Activated naive CD4-positive, alpha-beta T cell treated with anti-CD3 and anti-CD28 coated beads for 36 hours (primary cell): ENCODE measurements at places on chromosomes 12 and 14. TPM values are rescaled to one million over a fixed set of nuclear protein-coding genes. Genes with fewer than 3 reads are reported as not detected.
A peak's percentile ranks its signal among the peaks of the same experiment; 100 is the strongest.

DNA sequence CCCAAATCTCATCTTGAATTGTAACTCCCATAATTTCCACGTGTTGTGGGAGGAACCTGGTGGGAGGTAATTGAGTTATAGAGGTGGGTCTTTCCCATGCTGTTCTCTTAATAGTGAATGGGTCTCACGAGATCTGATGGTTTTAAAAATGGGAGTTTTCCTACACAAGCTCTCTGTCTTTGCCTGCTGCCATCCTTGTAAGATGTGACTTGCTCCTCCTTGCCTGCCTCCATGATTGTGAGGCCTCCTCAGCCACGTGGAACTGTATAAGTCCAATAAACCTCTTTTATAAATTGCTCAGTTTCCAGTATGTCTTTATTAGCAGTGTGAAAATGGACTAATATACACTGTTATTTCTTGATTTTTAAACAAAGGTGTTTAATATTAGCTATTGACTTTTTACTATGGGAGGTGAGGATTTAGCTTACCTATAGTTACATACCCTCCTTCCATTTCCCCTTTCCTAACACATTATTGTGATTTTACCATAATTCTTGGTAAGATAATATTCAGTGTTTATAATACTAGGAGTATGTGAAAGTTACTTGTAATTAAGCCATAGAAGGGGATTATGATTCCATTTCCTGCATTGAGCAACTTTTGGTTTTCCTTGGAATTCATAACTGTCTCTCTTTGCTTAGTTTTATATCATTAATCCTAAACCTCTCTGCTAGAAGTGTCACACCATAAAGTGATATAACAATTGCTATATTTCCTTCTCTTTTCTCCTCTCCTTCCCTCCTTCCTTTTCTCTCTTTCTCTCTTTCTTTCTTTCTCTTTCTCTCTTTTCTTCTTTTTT lies 151.0 kb upstream of the KRAS start:
- H3K4me3 ChIP-seq = no peak overlapping the region
- no peak for DNase-seq
- no peak overlapping the region for H3K27ac ChIP-seq
- no peaks in the 10 kb centered on the region for H3K27me3 ChIP-seq

GRCh38 chr12:42498549-42499247 lies 90.8 kb downstream of the PRICKLE1 start:
- peaks cover 2% of the 10 kb centered on the region for H3K4me1 ChIP-seq
- no peaks in the 10 kb centered on the region for H3K36me3 ChIP-seq
- H3K27ac ChIP-seq = no peak overlapping the region
- H3K4me3 ChIP-seq = no peak overlapping the region
- DNase-seq = no peak

DNA sequence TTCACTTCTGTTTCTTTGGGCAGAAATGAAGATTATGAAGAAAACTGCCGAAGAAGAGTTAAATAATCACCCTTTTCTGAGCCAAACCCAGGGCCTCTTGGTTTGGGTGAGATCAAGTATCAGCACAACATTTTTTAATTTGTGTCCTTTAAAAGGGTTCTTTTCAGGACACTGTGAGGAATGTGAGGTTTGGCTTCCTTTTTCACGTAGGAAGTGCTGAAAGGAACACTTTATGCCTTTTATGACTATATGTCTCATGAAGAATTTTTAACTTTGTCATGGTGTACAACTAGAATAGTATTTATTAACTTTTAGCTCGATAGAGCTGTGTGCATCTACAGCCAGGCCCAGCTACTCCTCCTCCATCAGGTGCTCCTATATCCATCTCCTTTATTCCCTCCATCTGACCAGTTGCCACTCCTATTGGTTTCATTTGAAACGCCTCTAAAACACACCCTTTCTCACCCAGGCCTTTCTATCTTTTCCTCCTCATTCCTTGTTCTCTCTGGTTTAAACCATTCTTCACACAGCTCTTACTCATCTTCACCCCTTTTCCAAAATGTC lies 103.6 kb upstream of the LRIG3 start:
- H3K27me3 ChIP-seq = no peaks in the 10 kb centered on the region
- H3K36me3 ChIP-seq = no peaks in the 10 kb centered on the region
- no peak overlapping the region for H3K4me3 ChIP-seq
- no peak for DNase-seq
- no peaks in the 10 kb centered on the region for H3K4me1 ChIP-seq

GRCh38 chr14:24430682-24431568 lies 1.2 kb downstream of the KHNYN start:
- peak; percentile 80 for DNase-seq
- H3K36me3 ChIP-seq = peaks cover 21% of the 10 kb centered on the region
- H3K4me3 ChIP-seq = peak overlapping the region; percentile 95
- peak overlapping the region; percentile 97 for H3K27ac ChIP-seq
- H3K27me3 ChIP-seq = no peaks in the 10 kb centered on the region

GRCh38 chr12:121568971-121569751 lies 11.7 kb downstream of the KDM2B start:
- no peaks in the 10 kb centered on the region for H3K4me1 ChIP-seq
- no peak for DNase-seq
- no peak overlapping the region for H3K4me3 ChIP-seq

DNA sequence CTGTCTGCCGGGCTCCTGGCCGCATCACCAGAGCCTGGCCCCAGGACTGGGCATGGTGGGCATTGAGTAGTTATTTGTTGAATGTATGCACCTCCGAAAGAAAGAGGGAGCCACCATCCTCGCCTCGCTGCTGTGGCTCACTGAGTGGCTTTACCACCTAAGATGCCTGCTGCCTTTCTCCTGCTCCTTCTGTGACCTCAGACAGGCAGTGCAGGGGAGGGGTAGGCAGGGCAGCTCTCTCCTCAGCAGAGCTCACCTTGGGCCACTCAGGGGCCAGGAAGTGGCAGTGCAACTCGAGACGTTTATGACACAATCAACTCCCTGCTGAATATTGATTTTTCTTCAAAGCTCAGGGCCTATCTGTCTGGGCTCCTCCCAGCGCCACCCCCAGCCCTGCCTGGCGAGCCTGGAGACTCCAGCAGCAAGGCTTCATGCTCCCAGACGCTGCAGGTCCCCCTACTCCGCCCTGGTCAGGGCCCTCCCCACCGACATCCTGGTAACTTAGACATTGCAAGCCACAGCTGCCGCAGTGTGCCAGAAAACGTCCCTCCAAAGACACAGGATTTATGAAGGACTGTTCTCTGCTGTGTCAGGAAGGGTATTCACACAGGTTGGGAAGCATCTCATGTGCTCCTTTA lies 84.3 kb upstream of the DIO3 start:
- H3K4me1 ChIP-seq = no peaks in the 10 kb centered on the region
- peaks cover 13% of the 10 kb centered on the region for H3K27me3 ChIP-seq
- no peaks in the 10 kb centered on the region for H3K36me3 ChIP-seq
- no peak for DNase-seq
- H3K27ac ChIP-seq = no peak overlapping the region

- H3K27me3 ChIP-seq = no peaks in the 10 kb centered on the region
- H3K36me3 ChIP-seq = peaks cover 10% of the 10 kb centered on the region
- no peak overlapping the region for H3K4me3 ChIP-seq
- no peak overlapping the region for H3K27ac ChIP-seq
- no peak for DNase-seq
Observed at GRCh38 chr12:98639491-98639890, 5.1 kb downstream of the IKBIP start.

GRCh38 chr14:99534863-99535262 lies 53.7 kb downstream of the CCNK start:
- DNase-seq = no peak
- H3K27me3 ChIP-seq = no peaks in the 10 kb centered on the region
- H3K4me1 ChIP-seq = no peaks in the 10 kb centered on the region
- H3K36me3 ChIP-seq = no peaks in the 10 kb centered on the region
- H3K27ac ChIP-seq = no peak overlapping the region

- no peaks in the 10 kb centered on the region for H3K36me3 ChIP-seq
- H3K4me3 ChIP-seq = no peak overlapping the region
- no peak overlapping the region for H3K27ac ChIP-seq
- no peaks in the 10 kb centered on the region for H3K27me3 ChIP-seq
- H3K4me1 ChIP-seq = no peaks in the 10 kb centered on the region
Observed at GRCh38 chr12:85575120-85576096, 260.8 kb downstream of the RASSF9 start.

- H3K4me1 ChIP-seq = peaks cover 3% of the 10 kb centered on the region
- H3K27me3 ChIP-seq = no peaks in the 10 kb centered on the region
- H3K36me3 ChIP-seq = no peaks in the 10 kb centered on the region
Observed at GRCh38 chr12:22029491-22029890, 16.5 kb upstream of the CMAS start.

DNA sequence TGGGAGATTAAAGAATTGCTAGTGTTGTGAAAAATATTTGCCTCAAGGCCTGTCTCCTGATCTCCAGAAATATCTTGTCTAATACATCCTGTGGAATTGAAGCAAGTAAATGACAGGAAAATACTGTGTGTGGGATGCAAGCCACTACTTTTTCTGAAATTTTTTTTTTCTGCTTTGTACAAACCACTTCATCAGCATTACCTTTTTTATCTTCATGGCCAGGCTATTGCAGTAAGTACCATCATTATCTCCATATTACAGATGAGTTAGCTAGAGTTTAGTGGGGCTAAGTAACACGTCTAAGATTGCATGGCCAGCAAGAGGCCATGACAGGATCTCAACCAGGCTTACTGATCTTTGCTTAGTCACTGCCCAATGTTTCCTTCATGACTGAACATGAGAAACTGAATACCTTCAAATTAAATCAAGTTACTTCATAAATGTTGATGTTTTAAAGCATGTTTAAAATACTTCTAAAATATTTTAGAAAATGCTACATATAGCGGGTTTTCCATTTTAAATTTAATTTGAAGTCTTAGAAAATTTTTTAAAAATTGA lies 273.7 kb downstream of the SLC6A15 start:
- no peak overlapping the region for H3K4me3 ChIP-seq
- no peak overlapping the region for H3K27ac ChIP-seq
- H3K27me3 ChIP-seq = no peaks in the 10 kb centered on the region

DNA sequence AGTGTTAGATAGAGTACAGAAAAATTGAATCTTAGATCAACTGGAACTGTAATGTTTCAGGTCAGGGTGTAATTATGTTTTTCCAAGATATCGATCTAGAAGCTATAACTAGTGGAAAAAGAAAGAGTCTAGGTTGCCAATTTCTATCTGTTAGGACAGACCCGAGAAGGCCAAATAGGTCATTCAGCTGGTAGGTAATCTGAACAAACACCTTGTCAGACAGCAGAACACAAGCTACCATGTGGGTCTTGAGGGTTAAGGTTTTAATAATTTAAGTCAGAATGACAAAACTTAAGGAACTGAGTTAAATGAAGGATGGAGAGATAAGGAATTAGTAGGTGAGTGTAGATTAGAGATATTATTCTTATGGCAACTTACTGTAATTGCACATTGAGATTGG lies 44.9 kb upstream of the KCNMB4 start:
- H3K4me3 ChIP-seq = no peak overlapping the region
- H3K27me3 ChIP-seq = no peaks in the 10 kb centered on the region
- no peak for DNase-seq
- no peak overlapping the region for H3K27ac ChIP-seq
- H3K4me1 ChIP-seq = peaks cover 18% of the 10 kb centered on the region

DNA sequence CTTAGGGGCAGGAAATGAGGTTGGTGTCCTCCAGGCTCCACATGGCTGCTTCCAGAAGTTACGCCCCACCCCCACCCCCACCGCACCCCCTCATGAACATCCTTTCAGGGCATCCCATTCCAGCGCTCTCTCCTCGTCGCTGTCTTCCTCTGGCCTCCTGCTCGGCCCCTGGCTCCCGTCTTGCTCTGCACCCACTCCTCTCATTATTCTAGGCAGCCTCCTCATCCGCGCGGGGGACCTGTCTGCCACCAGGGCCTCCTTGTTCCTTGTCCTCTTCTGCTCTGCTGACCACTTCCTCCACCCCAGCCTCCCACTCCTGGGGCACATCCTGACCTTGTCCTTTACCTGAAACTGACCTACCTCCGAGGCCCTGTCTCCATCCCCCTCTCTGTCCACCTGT lies 29.8 kb upstream of the PLEKHG6 start:
- peaks cover 6% of the 10 kb centered on the region for H3K4me1 ChIP-seq
- peaks cover 17% of the 10 kb centered on the region for H3K27me3 ChIP-seq
- no peaks in the 10 kb centered on the region for H3K36me3 ChIP-seq
- no peak for DNase-seq

DNA sequence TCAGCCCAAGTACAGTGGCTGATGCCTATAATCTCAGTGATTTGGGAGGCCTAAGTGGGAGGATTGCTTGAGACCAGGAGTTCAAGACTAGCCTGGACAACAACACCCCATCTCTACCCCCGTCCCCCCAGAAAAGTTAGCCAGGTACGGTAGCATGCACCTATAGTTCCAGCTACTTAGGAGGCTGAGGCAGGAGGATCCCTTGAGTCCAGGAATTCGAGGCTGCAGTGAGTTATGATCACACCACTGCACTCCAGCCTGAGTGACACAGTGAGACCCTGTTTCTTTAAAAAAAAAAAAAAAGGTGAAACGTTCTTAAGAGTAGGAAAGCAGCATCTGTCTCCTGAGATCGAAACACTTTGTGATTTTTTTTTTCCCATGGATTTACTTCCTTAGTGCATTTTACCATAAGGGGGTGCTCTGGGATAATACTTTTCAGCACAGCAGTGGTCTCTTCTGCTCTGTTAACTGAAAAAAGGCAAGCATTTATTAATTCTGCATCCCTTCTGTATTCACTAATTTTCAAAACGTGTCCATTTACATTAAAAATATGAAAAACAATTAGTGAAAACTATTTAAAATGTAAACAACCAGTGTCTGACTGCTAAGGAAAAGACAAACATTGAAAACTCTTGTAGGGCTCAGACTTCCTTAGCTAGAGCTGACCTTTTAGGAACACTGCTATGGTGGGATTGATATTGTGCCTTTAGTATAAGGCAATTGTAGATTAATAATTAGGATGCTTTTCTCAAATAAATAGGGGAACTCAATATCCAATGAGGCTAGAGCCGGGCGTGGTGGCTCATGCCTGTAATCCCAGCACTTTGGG lies 31.2 kb upstream of the USP44 start:
- DNase-seq = no peak
- H3K4me1 ChIP-seq = no peaks in the 10 kb centered on the region
- no peak overlapping the region for H3K27ac ChIP-seq

DNA sequence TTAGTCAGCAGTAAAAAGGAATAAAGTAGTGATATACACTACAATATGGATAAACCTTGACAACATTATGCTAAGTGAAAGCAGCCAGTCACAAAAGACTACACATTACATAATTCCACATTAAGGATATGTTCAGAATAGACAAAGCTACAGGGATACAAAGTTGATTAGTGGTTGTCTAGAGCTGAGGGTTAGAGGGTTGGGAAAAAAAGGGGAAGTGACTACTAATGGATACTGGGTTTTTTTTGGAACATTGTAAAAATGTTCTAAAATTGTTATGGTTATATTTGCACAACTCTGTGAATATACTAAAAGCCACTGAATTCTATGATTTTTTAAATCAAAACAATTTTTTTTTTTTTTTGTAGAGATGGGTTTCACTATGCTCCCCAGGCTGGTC lies 4.8 kb upstream of the NGDN start:
- H3K4me1 ChIP-seq = no peaks in the 10 kb centered on the region
- H3K4me3 ChIP-seq = no peak overlapping the region
- H3K27ac ChIP-seq = no peak overlapping the region
- no peak for DNase-seq

The SSPN gene
- not detected for total RNA-seq

The INHBC gene
- total RNA-seq = not detected

The LHX5 gene
- not detected for total RNA-seq

The AICDA gene
- total RNA-seq = not detected

The ADAMTS20 gene
- total RNA-seq = not detected

The RFX4 gene
- total RNA-seq = not detected

The LALBA gene
- total RNA-seq = not detected

The GPD1 gene
- 0.47 TPM for total RNA-seq

The TAS2R14 gene
- 0.36 TPM for total RNA-seq

The AP4S1 gene
- total RNA-seq = 2.9 TPM

The NGB gene
- total RNA-seq = not detected

The DEPDC4 gene
- total RNA-seq = 3.4 TPM

The SYNE3 gene
- total RNA-seq = 21.6 TPM
